ENCODE measurements at places on chromosomes 7 and 10.

DNA sequence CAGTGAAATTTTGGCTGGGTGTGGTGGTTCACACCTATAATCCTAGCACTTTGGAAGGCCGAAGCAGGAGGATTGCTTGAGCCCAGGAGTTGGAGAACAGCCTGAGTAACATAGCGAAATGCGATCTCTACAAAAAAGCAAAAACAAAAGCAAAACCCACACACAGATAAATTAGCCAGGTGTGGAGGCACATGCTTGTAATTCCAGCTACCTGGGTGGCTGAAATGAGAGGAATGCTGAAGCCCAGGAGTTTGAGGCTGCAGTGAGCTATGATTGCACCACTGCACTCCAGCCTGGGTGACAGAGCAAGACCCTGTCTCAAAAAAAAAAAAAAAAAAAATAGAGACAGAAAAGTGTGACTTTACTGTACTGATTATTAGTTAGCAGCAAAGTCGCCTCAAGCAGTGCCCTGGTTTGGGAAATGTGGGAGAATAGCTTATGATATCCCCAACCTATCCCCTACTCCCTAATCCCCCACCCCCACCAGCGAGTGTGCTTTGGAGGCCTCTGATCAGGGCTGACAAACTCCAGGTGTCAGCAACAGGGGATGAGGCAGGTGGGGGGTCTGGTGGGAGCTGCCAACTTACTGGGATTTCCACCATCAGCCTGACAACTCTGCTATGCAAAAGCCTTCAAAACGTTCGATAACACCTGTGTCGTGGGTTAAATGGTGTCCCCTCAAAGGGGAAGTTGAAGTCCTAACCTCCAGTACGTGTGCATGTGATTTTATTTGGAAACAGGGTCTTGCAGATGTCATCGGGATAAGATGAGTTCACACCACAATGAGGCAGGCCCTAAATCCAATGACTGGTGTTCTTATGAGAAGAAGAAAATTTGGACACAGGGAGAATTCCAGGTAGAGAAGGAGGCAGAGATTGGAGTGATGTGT, 124.7 kb upstream of the SDK1 start:
- no peak for DNase-seq

DNA sequence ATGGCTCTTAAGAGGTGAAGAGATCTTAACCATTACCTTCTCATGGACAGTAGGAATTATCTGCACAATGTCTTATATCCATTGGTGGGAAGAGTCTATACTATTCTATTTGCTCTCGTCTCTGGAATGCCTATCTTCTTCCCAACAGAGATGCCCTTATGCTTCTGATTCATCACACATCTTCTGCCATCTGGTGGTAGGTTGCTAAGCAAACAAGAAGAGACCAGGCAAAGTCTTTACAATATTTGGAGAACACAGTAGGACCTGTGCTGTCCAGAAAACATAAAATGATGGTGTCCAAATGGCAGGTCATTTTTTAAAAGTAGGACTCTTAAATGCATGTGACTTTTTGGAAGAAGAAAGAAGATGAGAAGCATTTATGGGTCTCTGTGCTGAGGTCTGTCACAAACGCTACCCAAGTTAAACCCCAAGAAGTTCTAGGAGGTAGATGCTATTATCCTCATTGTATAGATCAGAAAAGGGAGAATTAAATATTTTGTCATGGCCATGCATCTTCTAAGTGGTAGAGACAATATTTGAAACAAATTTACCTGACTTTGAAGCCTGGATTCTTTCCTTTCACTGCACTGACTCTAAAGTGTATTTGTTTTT, 67.8 kb upstream of the NXPH1 start:
- DNase-seq, result no peak

GRCh38 chr10:60718886-60719285, 59.4 kb upstream of the CDK1 start:
- DNase-seq, result no peak

DNA sequence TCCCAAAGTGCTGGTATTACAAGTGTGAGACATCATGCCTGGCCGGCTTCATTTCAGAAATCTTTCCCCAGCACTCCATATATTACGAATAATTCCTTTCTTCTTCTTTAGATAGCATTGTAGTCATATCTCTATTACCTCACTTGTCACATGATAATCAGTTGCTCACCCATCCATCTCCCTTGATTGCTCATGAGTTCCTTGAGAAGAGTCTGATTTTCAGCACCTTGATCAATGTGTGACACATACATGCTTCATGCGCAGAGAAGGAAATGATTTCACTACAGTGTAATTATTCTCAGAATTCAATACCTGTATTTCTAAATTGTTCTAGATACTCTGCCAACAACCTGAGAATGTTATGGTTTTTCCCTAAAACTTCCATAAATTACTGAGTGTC, 26.7 kb upstream of the GGCT start:
- no peak for DNase-seq
